MCF 10A (cell line): ENCODE measurements at places on chromosomes 2 and 18.

- DNase-seq: peak; percentile 50
These were observed 1325.4 kb upstream of the ZEB2 start for GRCh38 chr2:145845207-145845894.

- DNase-seq: no peak
These were observed 138.4 kb downstream of the FAM210A start for GRCh38 chr18:13587937-13588336.

GRCh38 chr2:233365861-233366520 is 11.7 kb downstream of the DGKD start:
- no peak for DNase-seq

- DNase-seq: peak; percentile 86
These were observed 149.6 kb downstream of the MBP start for GRCh38 chr18:76982841-76983583.

GRCh38 chr18:24627644-24628315 is 167.3 kb downstream of the HRH4 start:
- no peak for DNase-seq

- peak; percentile 26 for DNase-seq
These were observed 20.3 kb downstream of the CABLES1 start for GRCh38 chr18:23155537-23155936.

DNA sequence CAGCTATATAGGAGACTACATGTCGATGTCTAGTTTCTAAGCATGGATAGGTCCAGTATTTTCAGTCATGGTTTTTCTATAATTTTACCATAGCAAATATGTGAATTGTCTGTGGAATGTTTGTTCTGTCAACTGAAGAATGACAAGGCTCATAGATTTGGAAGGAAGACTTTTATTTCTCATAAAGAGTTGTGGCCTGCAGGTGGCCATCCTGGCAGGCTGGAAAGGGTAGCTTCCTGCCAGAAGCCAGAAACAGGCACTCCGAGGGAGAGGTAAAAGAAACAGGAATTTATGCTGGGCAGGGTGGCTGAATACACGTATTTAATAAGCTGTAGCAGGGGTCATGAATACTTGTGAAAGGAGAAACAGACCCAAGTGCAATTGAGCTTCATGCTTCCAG is 182.1 kb downstream of the PARD3B start:
- DNase-seq: no peak

- DNase-seq: no peak
These were observed 120.3 kb upstream of the DSEL start for GRCh38 chr18:67636597-67637385.

- DNase-seq: no peak
These were observed 124.0 kb upstream of the CDC42EP3 start for GRCh38 chr2:37795456-37795855.

DNA sequence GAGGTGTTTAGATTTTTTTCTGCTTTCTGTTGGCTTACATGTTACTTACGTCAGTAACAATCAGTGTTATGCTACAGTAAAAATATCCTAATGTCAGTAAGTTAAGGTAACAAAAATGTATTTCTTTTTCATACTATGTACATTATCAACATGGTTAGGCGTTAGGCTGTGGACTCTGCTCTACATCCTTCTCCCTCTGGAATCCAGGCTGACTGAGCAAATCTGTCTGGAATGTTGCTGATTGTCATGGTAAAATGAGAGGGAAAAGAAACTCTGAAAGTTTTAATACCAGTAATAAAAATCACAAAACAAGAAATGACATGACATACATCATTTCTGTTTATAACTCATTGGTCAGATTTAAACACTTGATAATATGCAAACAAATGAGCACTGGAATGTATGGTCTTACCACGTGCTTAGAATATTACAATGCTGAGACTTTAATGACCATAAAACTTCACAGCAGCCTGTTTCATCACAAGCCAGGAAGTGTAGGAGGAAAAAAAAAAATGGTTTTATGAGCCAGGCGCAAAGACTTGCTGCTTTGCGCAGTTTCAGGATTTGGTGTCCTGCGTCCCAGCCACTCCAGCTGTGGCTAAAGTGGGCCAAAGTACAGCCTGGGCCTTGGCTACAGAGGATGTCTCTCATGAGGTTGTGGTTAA is 252.4 kb downstream of the FSIP2 start:
- no peak for DNase-seq

DNA sequence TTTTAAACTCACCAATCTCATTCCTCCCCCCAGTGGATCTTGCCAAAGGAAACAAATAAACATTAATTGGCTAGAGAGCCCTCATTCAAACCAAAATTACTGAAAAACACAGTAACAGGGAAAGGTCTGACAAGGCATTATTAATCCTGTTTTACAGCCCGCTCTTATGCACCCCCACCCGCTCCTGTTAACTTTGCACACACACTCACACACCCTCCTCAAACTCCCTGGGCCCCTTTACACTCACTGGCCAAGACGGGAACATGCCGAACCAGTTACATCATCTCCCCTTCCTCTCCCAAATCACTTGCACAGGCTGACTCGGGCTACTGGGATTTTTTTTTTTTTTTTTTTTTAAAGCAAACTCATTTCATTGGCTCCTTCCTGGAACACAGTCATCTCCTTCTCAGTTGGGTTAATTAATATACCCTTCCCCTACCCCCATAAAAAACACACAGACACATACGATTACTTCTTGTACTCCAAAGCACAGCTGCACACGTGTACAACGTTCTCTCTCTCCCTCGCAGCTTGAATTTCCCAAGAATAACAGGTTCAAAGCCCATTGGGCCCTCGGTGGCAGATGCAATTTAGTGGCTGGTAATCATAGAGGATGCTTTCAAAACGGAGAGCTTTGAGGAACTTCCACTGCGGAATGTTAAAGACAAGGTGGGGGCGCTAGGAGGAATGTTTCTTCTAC is 31.8 kb downstream of the KLF7 start:
- DNase-seq: peak; percentile 81

- DNase-seq: no peak
These were observed 18.5 kb downstream of the WDPCP start for GRCh38 chr2:63569740-63570139.

- no peak for DNase-seq
These were observed 131.6 kb upstream of the PKDCC start for GRCh38 chr2:41916177-41916576.

- DNase-seq: peak; percentile 39
These were observed 237.3 kb downstream of the CALCRL start for GRCh38 chr2:187210726-187211125.

GRCh38 chr2:217743966-217744761 is 258.6 kb downstream of the TNS1 start:
- no peak for DNase-seq

- DNase-seq: no peak
These were observed 317.4 kb upstream of the UBE2E3 start for GRCh38 chr2:180662941-180663471.

DNA sequence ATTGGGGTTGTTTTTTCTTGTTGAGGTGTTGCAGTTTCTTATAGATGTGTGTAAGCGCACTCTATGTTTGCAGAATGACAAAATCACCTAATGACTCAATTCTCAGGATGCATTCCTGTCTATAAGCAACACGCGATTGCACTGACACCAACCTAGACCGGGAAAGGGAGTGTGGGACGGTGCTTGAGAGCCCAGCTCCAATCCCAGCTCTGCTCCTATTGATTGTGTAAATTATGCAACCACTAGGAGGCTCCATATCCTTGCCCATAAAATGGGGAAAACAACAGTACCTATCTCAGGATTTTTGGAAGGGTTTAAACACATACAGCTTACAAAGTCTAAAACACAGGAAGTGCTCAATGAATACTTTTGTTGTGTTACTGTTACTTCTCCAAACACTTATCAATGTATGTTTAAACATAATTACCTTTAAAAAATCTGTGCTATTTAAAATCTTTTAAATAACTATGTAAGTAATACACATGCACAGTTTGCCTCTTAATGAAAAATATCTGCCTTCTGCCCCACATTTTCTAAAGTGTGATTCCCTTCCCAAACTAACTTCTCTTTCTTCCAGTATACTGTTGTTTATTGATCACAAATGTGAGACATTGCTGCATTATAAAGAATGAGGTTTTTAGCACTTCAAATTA is 132.5 kb downstream of the SPHKAP start:
- DNase-seq: peak; percentile 89

DNA sequence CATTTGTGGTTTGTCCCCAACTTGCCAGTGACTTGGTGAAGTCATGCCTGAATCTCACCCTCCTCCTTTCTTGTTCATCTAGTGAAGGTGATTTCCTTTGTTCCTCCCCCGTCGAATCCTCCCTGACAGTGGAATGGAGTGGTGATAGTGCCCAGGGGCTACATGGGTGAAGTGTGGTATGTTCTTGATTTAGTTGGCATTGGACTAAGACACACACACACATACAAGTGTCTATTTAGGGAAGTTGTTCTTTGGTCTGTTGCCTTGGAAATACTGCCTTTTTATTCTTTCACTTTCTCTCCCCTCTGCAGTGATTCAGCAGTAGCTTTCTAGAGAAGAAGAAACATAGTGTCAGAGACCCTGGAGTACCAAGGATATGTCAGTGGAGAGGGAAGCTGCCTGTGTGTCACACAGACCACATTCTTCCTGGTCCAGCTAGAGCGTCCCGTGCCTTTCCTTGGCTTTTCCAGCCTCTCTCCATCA is 10.9 kb downstream of the INPP4A start:
- no peak for DNase-seq

GRCh38 chr2:127747621-127748020 is 46.3 kb downstream of the SFT2D3 start:
- DNase-seq: no peak

DNA sequence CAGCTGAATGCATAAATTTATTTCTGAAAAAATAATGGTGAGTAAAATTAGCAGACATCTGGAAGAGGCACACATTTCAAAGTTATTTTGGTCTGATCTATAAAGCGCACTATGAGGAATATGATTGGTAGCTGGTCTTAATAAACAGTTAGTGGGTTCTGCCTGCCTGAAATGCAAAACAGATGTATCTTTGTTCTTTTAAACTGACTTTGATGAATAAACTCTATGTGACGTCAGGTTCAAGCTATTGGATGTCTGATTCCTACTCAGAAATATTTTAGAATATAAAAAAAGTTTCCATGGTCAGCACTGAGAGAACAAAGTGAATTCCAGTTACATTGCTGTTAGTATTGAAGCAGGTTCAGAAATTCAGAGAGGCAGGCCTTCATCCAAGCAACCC is 136.4 kb downstream of the TPGS2 start:
- DNase-seq: no peak

DNA sequence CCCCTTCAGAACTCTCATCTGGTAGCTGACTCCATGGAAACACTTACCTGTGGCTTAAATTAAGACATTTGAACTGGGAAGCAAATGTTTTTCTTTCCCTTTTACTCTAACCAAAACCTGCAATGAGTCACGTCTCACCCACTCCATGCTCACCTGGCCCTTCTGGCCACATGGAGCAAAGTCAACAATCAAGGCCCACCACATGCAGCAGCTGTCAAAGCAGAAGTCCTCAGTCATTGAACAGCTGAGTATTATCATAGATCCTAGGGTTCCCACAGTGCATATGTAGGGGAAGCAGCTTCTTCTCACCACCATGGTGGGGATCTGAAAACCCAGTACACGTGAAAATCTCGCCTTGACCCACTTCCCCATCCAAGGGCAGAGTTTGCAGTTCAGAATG is 12.3 kb upstream of the MEP1B start:
- DNase-seq: no peak
